CD8-positive, alpha-beta T cell (primary cell): ENCODE measurements at places on chromosomes 4 and X. TPM values are rescaled to one million over a fixed set of nuclear protein-coding genes. Genes with fewer than 3 reads are reported as not detected.

ATP1B4 gene
- not detected for total RNA-seq

GRCh38 chr4:2946812-2947600 is 16.2 kb downstream of the NOP14 start:
- DNase-seq: no peak

DNA sequence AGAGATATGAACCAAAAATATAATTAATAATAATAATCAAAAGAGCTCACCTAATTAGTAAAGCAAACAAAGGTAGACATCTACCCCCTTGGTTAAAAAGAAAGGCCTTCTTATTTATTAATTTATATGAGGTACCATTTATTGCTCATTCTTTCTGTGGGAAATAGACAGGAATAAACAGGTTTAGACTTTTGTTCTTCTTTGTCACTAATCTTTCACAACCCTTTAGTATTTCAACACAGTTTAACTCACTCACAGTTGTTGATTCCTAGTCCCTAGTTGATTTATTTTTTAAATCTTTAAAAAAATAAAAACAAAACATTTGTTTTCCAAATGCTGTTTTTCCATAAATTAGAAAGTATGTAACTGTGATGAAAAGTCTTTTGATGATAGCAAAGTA is 5.6 kb downstream of the PPARGC1A start:
- no peak for DNase-seq

CLDN22 gene
- total RNA-seq: not detected

DNA sequence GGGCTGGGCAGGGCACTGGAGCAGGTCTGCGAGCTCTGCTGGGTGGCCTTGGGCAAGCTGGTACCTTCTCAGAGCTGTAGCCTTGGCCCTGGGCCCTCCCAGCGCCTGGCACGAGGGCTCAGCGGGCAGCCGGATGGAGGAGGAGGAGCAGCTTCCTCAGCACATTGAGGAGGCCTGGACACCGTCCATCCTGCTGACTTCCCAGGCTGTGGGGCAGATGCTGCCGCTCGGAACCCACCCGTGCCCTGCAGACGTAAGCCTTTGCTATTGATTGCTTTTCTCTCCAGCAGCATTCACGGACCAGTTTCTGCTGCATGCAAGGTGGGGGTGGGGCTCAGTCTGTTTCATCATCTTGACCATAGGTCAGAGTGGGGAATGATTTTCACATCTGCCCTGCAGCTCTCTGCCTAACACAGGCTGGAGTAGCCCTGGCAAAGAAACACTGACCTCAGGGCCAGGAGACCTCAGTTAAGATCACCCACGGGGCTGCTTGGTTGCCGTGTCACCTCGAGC is 80.7 kb upstream of the PSAPL1 start:
- no peak for DNase-seq
